ENCODE measurements at places on chromosomes 12 and 14.

DNA sequence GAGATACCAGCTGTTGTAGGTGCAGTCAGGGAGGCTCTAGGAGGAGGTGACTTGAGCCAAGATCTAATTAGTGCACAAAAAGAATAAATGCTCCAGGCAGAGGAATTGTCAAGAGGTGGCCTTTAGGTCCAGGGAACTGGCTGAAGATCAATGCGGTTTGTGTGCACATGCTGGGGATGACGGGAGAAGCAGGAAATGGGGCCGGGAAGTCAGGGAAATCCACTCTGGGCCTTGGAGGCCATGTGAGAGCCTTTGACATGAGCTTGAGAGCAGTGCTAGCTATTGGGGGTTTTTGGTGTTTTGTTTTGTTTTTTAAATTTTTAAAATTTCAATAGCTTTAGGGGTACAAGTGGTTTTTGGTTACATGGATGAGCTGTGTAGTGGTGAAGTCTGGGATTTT lies 67.4 kb downstream of the MVK start:
- DNase-seq, result no peak

DNA sequence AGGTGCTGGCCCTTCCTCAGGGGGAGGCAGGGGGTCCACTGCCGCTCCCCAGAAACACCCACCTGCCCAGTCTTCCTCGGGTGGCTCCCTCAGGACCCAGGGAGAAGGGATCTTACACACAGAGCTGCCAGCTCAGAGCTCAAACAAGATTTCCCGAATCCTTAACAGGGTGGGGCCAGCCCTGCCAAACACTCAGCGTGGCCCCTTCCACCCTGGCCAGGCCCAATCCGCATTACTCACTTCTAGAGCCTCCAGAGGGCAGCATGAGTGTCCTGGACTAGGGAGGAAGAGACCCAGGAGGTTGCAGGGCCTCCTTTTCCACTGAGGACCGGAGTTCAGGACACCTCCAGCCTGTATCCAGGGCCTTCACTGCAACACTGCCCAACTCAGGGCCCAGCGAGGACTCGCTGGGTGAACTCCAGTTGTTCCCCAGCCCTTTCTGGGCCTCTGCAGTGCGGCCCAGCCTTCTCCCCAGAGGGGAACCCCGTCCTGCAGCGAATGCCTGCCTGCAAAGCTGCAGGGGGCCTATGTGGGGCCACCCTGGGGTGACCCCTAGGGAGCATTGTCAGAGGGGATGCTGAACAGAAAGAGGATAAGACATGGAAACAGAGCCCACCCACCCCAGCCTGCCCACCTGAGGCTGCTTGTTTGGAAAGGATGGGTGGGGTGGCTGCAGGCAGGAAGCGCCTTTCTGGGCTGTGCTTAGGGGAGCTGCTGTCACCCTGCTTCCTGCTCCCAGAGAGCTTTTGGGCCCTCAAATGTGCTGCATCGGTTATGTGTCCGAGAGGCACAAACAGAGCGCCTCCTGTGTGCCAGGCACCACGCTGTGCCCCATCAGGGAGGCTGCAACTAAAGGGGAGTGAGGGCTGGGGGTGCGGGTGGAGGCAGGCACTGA lies 43.8 kb downstream of the CCNK start:
- DNase-seq, result no peak

- DNase-seq, result no peak
Measured at GRCh38 chr14:38662781-38663180, 406.9 kb upstream of the CLEC14A start.

DNA sequence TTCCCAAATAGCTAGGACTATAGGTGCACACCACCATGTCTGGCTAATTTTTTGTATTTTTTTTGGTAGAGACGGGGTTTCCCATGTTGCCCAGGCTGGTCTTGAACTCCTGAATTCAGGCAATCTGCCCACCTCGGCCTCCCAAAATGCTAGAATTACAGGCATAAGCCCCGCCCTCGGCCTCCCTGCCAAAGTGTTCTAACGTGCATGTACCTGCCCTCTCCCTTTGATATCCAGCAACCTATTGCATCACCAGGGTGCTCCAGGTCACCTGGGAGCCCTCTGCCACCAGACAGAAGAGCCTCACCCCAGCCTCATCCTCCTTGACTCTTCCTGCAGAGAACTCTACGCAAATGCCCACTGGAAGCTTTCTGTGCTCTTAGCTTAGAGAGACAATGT lies 2.2 kb upstream of the EML1 start:
- DNase-seq, result no peak

DNA sequence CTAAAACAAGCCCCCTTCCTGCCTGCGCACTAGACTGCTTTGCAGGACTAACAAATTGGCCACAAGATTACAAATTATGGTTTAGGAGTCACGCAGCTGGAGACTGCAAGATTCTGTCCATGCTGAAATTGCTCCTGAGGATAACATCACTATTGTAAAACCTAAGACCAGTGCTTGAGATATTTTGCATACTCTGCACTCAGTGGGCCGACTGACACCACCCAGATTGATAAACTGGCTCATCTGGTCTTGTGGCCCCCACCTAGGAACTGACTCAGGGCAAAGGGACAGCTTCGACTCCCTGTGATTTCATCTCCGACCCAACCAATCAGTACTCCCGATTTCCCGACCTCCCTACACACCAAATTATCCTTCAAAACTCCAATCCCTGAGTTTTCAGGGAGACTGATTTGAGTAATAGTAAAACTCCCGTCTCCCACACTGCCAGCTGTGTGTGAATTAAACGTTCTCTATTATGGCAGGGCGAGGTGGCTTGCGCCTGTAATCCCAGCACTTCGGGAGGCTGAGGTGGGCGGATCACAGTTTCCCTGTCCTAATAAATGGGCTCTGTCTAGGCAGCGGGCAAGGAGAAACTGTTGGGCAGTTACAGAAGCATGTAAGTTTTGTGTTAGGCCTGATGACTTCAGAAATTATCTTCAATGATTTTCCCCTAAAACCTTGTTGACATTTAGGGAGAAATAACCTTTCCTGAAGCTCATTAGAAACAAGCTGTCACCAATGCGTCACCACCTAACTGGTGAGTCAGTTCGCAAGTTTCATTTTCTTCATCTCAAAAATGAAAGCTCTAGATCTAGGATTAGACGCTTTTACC lies 5.3 kb upstream of the UBC start:
- DNase-seq, result peak; percentile 24

DNA sequence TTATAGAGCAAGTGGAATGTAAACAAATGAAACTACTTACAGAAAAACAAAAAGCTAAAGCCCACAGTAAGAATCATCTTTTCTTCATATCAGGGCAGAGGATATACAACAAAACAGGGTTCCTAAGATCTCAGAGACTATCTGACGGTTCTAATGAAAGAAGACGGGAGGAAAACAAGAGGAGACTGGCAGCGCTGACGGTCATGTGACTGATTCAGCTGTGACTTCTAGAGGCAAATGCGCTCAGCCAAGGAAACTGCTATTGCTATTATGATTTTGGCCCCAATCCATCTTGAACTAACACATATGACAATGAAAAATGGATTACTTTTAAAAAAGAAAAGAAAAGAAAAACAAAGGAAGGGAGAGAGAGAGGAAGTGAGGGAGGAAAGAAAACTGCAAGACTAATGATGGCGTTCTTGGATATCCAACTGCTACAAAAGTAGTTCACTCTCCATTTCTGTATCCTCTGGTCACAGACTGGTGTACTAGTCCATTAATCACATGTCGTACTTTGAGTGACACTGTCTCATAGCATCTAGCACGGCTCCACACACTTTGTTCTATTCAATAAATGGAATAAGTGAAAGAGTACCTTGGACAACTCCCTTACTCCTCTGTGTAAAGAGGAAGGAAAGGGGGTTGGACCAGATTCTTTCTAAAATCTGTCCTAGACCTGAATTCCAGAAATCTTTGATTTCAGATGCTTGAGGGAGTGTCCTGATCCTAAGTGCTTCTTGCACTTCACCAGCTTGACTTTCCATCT lies 119.3 kb downstream of the DAD1 start:
- no peak for DNase-seq

DNA sequence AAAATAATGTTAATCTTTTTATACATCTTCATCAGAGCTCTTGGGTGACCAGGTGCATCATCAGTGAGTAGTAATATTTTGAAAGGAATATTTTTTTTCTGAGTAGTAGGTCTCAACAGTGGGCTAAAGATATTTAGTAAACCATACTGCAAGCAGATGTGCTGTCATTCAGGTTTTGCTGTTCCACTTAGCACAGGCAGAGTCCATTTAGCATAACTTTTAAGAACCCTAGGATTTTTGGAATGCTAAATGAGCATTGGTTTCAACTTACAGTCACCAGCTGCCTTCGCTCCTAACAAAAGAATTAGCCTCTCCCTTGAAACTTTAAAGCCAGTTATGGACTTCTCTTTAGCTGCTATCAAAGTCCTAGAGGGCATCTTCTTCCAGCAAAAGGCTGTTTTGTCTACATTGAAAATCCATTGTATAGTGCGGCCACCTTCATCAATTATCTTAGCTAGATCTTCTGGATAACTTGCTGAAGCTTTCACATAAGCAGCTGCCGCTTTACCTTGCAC lies 24.6 kb downstream of the RIMKLB start:
- DNase-seq, result no peak

- no peak for DNase-seq
Measured at GRCh38 chr12:22374508-22374907, 40.0 kb upstream of the ST8SIA1 start.

- DNase-seq, result no peak
Measured at GRCh38 chr12:90061809-90062208, 353.2 kb upstream of the ATP2B1 start.

GRCh38 chr12:124568431-124569374 lies 1.3 kb upstream of the NCOR2 start:
- no peak for DNase-seq

DNA sequence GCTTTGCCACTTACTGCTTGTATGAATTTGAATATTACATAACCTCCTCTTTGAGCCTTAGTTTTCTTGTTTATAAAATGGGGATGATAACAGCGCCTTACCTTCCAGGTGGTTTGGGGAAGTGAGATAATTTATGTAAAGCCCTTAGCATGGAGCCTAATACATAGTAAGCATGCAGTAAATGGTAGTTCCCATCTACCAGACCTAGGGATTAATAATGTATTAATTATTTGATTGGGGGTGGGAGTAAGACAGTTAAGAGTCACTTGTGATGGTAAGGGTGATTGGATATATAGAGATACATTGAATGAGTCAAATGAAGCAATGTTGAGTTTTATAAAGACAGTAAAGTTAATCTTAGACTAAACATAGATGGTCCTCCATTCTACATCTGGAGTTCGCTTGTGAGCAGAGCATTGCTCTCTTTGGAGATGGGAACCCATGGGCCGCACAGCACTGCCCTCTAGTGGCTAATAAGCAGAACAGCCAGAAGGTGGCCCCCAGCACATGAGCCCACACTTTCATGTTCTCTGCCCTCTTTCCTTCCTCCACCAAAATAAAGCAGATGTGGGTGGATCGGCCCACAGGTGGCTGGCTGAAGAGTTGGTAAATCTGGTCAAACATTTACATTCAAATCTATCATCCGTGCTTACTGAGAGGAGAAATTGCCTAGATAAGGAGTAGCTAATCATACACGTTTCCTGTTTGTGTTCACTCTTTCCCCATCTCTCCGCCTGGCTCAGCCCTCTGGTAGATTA lies 26.5 kb upstream of the TAMALIN start:
- peak; percentile 43 for DNase-seq

- DNase-seq, result no peak
Measured at GRCh38 chr12:23484238-23484637, 465.2 kb downstream of the SOX5 start.

- no peak for DNase-seq
Measured at GRCh38 chr12:116152268-116152667, 125.2 kb downstream of the MED13L start.

GRCh38 chr14:103361867-103362266 lies 23.3 kb upstream of the MARK3 start:
- DNase-seq, result no peak

- no peak for DNase-seq
Measured at GRCh38 chr12:14589169-14590004, 21.7 kb upstream of the PLBD1 start.

GRCh38 chr12:79737875-79738718 lies 47.3 kb upstream of the PAWR start:
- no peak for DNase-seq

- no peak for DNase-seq
Measured at GRCh38 chr14:106850913-106851825, 1324.8 kb downstream of the TMEM121 start.

DNA sequence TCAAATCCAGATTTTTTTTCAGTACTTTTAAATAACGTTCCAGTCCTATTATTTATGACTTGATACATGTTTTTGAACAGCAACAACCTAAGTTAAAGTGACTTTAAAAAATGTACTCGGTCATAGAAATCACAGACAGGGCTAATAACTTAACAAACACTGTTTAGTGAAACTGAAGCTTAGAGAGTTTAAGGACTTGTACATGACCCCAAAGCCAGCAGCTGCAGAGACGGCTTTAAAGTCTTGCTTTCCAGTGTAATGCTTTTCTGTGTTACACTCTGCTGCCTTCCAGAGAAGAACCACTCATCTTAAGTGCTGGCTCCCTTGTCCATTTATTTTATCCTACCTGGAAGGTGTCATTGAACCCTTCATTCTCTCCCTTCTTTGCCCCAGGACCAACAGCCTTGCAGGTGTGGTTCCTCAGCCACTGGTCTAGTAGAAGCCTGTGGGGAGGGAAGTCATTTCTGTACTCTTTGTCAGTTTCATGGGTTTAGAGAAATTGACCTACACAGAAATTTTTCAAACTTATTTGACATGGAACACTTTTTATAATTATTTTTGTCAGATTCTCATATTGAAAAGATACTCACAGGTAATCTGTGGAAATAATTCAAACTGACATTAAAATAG lies 60.9 kb downstream of the NAV3 start:
- no peak for DNase-seq

- DNase-seq, result no peak
Measured at GRCh38 chr14:103483600-103483999, 39.0 kb downstream of the CKB start.

DNA sequence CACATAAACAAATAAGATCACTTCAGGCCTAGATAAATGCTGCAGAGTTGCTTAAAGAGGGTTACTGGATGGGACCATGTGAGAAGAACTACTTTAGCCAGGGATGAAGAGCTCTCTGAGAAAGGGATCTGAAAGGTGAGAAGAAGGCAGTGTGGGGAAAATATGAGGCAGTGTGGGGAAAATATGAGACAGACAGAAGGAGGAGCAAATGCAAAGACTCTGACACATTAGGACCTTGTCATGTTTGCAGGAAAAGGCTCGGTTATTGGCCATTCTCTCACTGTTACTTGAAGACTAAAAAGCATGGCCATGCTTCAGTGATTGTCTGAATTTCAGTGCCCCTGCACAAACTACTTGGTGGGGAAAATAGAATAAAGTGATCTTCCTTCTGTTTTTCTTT lies 22.7 kb upstream of the TRIM9 start:
- no peak for DNase-seq

DNA sequence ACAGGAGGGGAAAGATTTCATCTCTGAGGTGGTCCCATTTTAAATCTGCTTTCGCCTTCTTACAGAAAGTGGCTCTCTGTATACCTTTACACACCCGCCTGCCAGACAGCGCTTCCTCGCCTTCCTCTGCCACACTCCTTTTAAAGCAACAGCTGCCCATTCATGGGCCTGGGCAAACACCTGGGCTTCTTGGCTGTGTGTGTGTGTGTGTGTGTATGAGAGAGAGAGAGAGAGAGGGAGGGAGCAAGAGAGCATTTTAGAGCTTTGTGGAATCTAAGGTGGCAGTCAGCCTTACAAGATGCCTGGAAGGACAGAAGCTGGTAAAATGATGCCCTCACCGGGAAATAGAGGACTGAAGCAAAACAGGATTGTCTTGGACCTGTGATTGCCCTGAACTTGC lies 20.0 kb downstream of the PTHLH start:
- DNase-seq, result no peak
